GM03348 (cell line): ENCODE measurements at places on chromosomes 4 and X.

DNA sequence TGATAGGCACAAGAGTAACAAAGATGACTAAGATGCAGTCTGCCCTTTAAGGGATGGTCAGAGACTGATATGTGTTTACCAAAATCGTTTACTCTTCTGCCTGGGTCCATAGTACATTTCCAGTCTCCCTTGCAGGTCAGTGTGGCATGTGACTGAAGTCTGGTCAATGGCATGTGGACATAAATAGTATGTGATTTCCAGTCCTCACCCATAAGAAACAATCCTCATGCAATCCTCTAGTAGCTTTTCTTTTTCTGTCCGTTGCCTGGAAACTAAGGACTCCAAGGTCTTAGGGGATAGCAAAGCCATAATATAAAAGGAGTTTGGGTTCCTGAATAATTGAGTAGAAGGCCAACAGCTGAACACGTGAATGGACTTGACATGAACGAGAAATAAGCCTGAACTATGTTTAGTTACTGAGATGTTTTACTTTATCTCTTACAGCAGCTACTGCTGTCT, 1.1 kb downstream of the SLC9B2 start:
- peak; percentile 27 for DNase-seq

DNA sequence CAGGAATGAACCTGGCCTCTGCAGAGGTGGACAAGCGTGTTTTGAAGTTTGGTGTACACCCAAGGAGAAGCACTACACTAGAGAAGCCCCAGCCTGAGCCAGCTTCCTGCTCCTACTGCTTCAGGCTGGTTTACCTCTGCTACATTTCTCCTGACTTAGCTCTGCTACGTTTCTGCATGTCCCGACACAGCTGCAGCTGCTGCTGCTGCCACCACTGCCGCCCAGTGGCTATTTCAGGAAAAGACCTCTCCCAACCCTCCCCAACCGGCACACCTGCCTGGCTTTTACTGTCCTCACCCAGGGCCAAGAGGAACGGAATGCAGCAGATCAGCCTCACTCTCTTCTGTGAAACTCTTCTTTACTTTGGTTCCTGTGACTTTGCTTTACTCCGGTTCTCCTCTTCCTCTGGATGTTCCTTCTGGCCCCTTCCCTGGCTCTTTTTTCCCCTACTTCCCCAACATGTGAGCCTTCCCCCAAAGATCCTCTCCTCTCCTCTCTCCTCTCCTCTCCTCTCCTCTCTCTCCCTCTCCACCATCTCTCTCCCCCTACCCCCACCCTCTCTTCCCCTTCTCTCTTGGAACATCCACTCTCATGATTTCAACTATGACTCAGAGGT, 3.1 kb upstream of the P2RY4 start:
- peak; percentile 5 for DNase-seq

- DNase-seq: no peak
These were observed 102.0 kb downstream of the ARSF start for GRCh38 chrX:3143043-3143799.

GRCh38 chr4:69467797-69468196, 27.9 kb downstream of the UGT2B4 start:
- no peak for DNase-seq

DNA sequence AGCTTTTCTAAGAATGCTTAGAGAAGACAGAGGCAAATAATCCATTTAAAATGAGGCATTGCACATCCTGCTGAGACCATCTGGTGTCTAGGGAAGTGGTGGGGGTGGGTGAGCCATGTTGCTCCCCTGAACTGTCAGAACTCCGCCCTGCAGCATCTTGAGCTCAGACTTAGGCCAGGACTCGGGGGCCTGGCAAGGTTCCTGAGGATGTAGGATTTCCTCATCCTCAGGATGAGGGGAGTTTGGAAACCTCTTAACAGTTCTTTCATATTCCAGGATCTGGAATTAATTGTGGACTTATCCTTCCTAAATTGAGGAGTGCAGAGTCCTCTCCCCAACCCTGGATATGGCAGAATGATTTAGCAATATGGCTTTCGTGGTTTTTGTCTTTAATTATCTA, 6.6 kb downstream of the TLL1 start:
- no peak for DNase-seq

GRCh38 chr4:182805321-182805720, 111.9 kb downstream of the DCTD start:
- DNase-seq: no peak

GRCh38 chr4:3530051-3530450, 2.2 kb downstream of the LRPAP1 start:
- no peak for DNase-seq

- DNase-seq: no peak
These were observed 104.8 kb upstream of the MSX1 start for GRCh38 chr4:4754641-4755040.

DNA sequence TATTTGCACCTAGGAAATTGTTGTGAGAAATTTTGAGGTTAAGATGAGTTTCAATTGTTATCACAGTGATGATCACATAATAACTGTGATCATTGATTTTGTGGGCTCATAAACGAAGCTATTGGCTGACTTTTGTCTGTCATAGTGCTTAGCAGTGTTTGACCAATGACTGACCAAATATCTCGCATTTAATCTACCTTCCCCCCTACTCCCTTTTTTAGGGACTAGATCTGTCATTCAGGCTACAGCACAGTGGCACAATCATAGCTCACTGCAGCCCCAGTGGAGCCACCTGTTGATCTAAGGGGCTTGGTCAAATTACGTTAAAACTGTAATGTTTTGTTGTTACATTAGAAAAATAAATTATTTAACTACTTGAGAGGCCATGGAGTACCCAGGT, 1.5 kb downstream of the FUNDC2 start:
- DNase-seq: no peak

GRCh38 chr4:87216469-87216868, 3.9 kb downstream of the KLHL8 start:
- no peak for DNase-seq

DNA sequence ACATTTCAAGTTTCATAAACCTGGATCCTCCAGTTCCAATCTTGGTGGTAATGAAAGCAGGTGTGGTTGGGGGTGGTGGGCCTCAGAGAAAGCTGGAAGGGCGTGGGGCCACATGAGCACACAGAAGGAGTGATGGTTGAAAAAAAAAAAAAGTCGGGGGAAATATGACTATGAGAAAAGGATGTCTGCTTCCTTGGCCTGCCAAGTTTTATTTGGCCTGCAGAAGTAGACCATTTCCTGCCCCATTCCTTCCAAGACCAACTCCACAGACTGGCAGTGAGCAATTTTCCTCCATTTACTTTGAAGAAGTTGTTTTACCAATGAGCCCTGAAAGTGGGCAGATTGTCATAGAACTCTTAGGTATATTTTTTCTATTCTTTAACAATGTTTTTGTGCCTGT, 43.3 kb downstream of the LNX1 start:
- peak; percentile 55 for DNase-seq
